ENCODE measurements at places on chromosomes 2 and 18.

GRCh38 chr2:191746346-191747169 lies 68.6 kb downstream of the NABP1 start:
- no peak for DNase-seq

DNA sequence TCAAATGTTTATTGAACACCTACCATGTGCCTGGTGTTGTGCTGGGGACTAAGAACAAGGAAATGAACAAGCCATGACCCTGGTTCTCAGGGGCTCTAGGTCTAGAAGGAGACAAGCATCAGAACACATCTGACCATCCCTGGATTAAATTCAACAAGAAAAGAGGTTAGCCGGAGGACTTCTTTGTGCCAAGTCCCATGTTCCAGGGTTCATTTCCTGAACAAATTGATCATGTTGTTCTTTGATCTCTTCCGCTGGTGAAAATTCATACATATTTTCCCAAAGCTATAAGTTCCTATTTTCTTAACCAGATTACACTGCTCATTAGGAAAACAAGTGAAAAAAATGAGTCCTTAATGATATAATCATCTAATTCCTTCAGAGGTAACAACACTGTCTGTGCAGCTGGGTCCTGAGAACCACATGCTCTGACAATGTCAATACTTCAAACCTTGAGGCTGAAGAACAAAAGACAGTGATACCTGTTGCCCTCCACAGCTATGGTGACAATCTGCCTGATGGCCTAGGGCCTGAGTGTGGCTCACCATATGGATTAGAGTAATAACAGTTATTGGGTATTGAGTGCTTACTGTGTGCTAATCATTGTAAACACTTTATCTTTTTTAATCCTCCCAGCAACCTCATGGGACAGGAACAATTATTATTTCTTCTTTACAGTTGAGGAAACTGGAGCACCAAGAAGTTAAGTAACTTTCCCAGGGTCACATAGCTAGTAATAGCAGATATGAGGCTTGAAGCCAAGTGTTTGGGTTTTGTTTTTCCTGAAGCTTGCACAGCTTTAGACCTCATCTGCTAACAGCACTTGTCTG lies 24.6 kb upstream of the INO80C start:
- DNase-seq = no peak

GRCh38 chr2:42910645-42911405 lies 118.4 kb upstream of the HAAO start:
- DNase-seq = no peak

DNA sequence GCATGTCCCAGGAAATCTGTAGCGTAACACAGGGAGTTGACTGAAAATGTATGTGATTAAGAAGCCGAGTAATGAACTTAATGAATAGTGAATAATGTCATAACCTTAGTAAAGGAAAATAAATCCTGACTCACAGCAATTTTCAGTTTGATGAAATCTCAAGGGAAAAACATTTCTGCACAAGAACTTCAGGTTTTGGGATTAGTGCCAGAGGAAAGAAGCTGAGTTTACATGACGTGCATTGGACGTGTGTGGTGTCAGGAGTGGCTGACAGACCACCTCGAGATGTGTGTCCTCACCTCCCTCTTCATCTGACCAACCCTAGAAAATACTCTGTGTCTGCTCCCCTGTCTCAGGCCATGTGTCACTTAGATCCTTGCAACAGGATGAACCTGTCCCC lies 39.1 kb downstream of the VWA3B start:
- no peak for DNase-seq

GRCh38 chr2:121066526-121066925 lies 218.5 kb downstream of the TFCP2L1 start:
- peak; percentile 59 for DNase-seq

DNA sequence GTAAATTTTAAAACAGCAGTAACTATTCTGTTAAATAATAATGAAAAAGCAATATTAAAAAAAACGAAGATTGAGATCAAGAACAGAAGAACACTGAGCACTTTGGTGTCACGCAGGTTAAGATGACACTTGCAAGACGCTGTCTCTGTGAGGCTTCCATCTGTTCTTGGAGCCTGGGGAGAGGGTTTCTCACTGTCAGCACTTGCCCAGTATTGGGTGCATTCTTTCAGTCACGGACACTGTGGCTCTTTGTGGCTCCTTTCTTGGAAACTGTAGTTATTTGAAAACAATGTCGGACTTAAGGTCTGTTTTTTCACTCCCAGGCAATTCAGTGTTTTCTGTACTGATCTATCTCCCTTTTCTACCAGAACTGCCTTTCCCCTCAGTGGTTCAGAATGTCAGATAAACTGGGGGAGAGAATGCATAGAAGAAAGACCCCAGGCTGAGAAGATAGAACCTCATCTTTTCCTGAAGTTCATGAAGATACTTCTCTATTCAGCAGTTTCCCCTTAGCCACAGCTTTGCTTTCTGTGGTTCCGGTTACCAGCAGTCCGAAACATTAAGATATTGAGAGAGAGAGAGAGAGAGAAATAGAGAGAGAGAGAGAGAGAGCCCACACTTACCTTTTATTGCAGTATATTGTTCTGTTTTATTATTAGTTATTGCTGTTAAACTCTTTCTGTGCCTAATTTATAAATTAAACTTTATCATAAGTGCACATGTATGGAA lies 283.3 kb downstream of the DCDC2C start:
- DNase-seq = no peak

GRCh38 chr2:52805901-52806410 lies 961.6 kb upstream of the CHAC2 start:
- DNase-seq = no peak

DNA sequence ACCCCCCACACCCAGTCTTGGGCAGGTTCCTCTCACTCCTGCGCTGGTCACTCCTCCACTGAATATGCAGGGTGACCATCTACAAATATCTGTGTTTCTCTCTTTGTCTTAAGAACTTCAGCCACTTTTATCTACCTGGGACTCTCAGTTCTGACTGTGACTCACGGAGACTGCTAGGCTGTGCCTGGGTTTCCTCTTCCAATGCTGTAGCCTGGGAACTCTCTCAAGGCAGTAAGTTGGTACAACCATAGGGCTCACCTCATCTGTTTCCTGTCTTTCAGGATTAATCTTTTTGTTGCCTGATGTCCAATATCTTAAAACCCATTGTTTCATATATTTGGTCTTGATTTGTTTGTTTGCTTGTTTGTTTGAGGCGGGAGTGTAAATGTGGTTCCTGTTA lies 47.2 kb upstream of the ZNF396 start:
- DNase-seq = no peak

- DNase-seq = no peak
Observed at GRCh38 chr2:53150146-53150545, 617.5 kb upstream of the CHAC2 start.

DNA sequence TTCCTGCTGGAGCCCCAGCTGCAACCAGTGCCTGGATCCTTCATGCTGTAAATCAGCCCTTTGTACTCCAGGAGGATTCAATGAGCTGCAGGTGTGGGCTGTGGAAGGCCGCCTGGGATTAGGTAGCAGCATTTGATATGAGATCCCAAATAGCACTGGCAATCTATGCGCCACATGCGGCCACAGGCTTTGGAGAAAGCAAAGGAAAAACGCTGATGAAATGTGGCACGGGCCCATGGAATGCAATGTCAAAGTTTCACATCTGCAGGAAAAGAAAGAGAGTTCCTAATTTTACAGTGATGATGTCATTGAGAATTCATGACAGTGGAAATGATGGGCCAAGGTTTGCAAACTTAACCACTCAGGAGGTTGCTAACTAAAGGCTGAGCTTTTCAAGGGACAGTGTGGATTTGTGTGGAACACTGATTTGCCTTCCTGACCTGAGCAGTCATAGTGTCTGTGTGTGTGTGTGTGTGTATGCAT lies 216.4 kb upstream of the OSR1 start:
- DNase-seq = no peak

GRCh38 chr2:142723236-142723635 lies 154.2 kb upstream of the KYNU start:
- DNase-seq = no peak

GRCh38 chr2:95728878-95729596 lies 137.2 kb downstream of the TRIM43 start:
- peak; percentile 69 for DNase-seq

DNA sequence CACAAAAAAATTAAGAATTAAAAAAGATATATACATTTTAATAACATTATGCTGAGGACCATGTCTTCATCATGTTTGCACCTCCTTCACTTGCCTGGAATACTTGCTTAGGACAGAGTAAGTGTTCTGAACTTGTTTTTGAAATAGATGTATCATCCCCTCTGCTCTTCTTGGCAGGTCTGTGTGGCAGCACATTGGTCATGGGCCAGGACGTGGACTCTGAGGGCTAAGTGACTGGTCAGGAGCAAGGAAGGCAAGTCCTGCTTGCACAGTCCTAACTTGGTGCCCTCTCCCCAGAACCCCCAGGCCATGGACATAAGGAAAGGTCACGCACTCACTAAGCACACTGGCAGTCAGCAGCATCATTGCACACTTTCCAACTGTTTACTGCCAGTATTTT lies 95.8 kb downstream of the PTPRM start:
- DNase-seq = no peak

DNA sequence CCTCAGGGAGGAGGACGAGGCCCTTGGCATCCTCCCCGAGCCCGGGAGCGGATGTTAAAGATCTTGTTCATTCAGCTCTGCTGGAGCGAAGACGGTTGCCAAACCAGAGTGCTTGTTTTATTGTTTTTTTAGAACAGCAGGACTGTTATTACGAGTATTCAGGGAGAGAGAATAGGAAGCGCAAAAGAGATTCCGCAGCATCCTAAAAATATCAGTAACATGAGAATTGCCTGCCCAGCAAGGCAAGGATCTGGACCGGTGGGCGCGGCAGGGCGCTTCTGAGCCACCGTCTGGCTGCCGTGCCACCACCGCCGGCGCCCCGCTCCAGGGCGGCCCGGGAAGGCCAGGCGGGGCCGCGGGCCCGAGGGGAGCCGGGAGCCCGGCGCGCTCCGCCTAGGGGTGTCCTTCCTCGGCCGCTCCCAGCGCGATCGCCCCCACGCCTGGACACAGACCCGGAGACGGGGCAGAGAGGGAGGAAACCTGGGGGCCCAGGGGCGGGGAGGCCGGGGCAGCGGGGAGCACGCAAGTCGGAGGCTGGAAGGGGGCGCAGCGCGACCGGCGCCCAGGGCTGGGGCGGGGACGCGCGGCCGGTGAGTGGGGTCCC lies 843 bp downstream of the CYS1 start:
- peak; percentile 75 for DNase-seq

- DNase-seq = no peak
Observed at GRCh38 chr2:168454737-168455644, 1.1 kb upstream of the CERS6 start.

GRCh38 chr18:13179566-13180113 lies 38.9 kb upstream of the LDLRAD4 start:
- no peak for DNase-seq

DNA sequence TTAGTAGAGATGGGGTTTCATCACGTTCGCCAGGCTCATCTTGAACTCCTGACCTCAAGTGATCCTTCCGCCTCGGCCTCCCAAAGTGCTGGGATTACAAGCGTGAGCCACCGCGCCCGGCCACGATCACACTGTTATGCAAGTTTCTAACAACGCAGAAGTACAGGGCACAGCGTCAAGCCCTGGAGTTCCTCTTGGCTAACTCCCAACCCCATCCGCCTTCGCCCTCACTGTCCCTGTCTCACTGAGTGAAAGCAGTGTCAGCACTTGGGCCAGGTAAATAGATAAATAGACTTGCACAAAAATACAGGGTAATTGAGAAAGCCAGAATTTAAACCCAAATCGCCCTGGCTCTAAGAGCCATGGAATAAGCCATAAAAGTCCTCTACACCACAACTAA lies 111.7 kb downstream of the ACVR1 start:
- no peak for DNase-seq

- DNase-seq = no peak
Observed at GRCh38 chr18:45962461-45962860, 4.7 kb downstream of the EPG5 start.

DNA sequence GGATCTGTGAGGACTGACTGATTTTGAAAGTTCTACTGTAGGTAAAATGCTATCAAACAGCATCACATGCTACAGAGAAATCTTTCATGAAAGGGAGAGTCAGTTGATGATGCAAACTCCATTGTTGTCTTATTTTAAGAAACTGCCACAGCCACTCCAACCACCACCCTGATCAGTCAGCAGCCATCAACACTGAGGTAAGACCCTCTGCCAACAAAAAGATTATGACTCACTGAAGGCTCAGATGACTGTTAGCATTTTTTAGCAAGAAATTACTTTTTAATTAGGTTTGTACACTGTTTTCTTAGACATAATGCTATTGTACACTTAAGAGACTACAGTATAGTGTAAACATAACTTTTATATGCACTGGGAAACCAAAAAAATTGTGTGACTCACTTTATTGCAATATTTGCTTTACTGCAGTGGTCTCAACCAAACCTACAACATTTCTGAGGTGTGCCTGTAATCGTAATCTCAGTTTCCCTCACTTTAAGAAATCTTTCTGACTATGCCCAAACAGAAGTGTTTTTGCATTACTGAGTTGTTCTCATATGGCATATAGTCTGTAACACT lies 42.8 kb downstream of the METTL8 start:
- DNase-seq = no peak

GRCh38 chr18:35804377-35804776 lies 168.1 kb upstream of the RMP24 start:
- DNase-seq = no peak

GRCh38 chr2:112141626-112142007 lies 3.4 kb downstream of the FBLN7 start:
- DNase-seq = no peak

DNA sequence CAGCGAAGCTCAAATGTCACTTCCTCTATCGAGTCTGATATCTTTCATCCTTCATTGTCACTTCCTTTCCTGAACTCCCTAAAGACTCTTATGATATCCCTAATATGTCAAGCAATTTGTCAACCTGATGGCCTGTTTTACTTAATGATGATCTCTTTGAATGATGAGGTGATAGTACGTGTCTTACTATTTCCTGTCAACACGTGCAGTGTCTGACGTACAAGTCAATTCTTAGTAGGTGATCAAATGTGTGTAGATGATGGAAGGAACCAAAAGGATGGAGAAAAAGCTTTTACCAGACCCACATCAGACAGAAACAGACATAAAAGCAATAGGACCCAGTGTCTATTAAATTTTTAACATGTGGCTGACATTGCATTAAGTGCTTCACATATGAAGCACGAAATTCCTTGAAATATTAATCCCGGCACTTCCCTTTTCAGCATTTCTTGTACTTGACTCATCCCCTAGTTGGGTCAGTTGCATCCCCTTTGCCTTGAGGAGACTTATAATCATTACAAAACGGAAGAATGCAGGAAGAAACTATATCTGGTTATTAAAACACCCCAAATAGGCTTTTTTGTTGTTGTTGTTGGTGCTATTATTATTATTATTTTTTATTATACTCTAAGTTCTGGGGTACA lies 108.6 kb upstream of the NYAP2 start:
- no peak for DNase-seq

- peak; percentile 67 for DNase-seq
Observed at GRCh38 chr2:234840336-234840735, 111.5 kb upstream of the SH3BP4 start.

GRCh38 chr2:179335732-179336131 lies 71.1 kb upstream of the SESTD1 start:
- DNase-seq = no peak

DNA sequence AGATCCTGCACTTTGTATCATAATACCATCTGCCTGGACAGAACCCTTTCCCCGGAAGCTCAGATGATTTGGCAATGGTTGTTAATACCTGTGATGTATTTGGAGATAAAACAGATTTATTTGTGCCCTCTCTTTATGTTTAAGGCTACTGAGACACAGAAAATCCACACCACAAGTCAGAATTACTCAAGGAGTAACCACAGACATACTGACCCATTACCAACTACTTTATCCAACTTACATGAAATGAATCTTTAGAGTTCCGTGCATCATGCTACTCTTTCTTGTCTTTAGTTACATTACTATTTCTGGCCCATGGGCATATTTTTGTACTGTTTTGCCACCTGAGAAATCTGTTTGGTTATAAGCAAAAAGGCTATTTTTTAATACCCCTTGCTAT lies 384.0 kb downstream of the STK39 start:
- no peak for DNase-seq

All from iPS-NIHi11 (cell line).